ENCODE measurements at places on chromosomes 13 and 19. TPM values are rescaled to one million over a fixed set of nuclear protein-coding genes. Genes with fewer than 3 reads are reported as not detected.

DNA sequence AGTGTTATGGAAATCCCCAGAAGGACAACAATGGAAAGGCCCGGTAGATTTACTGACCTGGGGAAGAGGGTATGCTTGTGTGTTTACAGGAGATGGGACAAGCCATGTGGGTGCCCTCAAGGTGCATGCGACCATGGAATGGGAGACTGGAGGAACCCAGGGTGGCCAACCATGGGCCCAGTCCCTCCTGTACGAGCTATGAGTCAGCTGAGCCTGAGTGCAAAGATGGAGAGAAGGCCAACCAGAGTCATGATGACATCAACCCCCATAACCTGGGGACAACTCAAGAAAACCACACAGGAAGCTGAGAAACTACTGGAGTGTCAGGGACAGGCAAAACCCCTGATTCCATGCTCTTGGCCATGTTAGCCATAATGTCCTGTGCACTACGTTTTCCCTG lies 7.8 kb downstream of the ZNF350 start:
- no peak for DNase-seq

DNA sequence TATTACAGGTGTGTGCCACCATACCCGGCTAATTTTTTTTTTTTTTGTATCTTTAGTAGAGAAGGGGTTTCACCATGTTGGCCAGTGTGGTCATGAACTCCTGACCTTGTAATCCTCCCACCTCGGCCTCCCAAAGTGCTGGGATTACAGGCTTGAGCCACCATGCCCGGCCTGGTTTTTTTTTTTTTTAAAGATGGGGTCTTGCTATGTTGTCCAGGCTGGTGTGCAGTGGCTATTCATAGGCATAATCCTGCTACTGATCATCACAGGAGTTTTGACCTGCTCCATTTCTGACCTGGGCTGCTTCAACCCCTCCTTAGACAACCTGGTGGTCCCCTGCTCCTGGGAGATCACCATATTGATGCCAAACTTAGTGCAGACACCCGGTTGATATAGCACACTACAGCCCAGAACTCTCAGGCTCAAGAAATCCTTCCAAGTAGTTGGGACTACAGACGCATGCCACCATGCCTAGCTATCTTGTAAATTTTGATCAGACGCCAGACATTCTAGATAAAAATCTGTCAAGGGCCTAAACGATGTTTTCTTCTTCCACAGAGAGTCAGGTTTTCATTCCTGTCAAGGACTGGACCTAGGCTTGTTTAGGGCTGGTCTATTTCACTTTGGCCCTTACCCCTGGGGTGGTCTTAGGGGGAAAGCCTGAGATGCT lies 9.5 kb downstream of the PLAUR start:
- DNase-seq: no peak

DNA sequence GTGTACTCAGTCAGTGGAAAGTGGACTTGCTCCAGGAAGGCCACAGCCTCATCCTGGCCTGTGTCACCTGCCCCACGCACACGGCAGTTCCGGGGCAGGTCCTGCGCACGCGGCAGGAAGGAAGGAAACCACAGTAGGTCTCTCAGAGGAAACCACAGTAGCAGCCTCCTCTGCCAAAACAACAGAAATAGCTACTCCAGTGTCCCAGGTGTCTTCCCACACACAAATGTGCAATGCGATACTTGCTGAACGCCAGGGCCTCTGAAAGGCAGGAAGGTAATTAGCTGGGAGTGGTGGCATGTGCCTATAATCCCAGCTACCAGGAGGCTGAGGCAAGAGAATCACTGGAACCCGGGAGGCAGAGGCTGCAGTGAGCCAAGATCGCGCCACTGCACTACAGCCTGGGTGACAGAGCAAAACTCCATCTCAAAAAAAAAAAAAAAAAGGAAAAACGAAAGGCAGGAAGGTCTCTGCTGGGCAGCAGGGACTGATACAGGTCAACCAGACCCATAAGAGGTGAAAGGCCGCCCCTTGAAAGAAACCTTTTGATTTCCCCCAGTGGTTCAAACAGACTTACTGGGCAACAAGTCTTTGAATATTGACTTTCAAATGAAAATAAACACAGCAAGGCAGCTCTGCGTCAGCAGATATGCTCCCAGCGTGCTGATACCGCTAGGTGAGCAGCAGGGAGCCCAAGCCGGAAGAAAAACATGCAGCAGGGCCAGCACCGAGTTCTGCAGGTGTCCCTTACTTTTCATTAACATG lies 49.5 kb downstream of the CRYL1 start:
- DNase-seq: no peak

- no peak for DNase-seq
Observed at GRCh38 chr19:47316513-47316912, 6.9 kb downstream of the C5AR1 start.

DNA sequence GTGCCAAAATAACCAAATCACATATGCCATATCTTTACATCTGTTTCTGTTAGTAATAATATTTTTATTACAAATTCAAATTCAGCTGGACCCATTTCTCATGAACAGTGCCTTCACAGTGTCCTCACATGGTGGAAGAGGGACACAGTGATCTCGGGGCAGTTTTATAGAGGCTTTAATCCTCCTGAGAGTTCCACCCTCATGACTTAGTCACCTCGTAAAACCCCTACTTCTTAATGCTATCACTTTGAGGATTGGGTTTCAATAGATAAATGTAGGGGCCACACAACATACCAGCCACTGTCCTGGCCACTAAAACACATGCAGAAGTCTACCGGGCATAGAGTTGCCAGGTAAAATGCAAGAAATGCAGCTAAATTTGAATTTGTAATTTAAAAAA lies 201.5 kb downstream of the MYO16 start:
- DNase-seq: no peak

DNA sequence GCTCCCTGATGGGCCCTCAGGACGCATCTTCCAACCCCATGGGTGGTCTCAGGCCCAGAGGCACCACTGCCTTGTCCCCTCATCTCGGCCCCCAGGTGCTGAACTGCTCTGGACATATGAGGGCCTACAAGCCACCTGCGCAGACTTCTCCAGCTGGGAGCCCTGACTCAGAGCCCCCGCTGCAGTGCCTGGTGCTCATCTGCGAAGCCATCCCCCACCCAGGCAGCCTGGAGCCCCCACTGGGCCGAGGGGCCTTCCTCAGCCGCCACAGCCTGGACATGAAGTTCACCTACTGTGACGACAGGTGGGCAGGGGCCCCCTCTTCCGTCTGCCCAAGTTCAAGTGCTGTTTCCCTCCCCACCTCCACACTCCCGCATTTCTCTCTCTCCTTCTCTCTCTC lies 12.2 kb downstream of the HIF3A start:
- DNase-seq: no peak

DNA sequence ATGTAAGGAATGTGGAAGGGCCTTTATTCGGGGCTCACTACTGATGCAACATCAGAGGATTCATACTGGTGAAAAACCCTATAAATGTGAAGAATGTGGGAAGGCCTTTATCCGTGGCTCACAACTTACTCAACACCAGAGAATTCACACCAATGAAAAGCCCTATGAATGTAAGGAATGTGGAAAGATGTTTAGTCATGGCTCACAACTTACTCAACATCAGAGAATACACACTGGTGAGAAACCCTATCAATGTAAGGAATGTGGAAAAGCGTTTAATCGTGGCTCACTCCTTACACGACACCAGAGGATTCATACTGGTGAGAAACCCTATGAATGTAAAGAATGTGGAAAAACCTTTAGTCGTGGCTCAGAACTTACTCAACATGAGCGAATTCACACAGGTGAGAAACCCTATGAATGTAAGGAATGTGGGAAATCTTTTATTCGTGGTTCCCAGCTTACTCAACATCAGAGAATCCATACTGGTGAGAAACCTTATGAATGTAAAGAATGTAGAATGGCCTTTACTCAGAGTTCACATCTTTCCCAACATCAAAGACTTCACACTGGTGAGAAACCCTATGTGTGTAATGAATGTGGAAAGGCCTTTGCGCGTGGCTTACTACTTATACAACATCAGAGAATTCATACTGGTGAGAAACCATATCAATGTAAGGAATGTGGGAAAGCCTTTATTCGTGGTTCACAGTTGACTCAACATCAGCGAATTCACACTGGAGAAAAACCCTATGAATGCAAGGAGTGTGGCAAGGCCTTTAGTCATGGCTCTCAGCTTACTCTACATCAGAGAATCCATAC lies 44.3 kb downstream of the ZNF585A start:
- DNase-seq: peak; percentile 5

- DNase-seq: no peak
Observed at GRCh38 chr19:33460221-33460908, 61.2 kb downstream of the PEPD start.

GRCh38 chr13:112711528-112712265 lies 21.9 kb downstream of the ATP11A start:
- DNase-seq: no peak

GRCh38 chr19:41945135-41945766 lies 13.9 kb downstream of the RABAC1 start:
- peak; percentile 97 for DNase-seq

- DNase-seq: no peak
Observed at GRCh38 chr19:38470788-38471480, 37.4 kb downstream of the RYR1 start.

DNA sequence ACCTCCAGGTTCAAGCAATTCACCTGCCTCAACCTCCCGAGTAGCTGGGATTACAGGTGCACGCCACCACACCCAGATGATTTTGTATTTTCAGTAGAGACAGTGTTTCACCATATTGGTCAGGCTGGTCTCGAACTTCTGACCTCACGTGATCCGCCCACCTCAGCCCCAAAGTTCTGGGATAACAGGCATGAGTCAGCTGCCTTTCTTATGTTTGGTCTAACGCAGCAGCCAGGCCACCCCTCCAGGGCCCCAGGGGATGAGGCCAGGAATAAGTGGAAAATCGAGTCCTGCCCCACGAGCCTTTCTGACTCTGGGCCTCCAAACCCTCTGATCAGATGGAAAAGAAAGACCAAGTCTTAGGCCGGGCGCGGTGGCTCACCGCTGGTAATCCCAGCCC lies 44.5 kb downstream of the CERS4 start:
- no peak for DNase-seq

- DNase-seq: peak; percentile 80
Observed at GRCh38 chr19:38852231-38853044, 2.7 kb upstream of the HNRNPL start.

DNA sequence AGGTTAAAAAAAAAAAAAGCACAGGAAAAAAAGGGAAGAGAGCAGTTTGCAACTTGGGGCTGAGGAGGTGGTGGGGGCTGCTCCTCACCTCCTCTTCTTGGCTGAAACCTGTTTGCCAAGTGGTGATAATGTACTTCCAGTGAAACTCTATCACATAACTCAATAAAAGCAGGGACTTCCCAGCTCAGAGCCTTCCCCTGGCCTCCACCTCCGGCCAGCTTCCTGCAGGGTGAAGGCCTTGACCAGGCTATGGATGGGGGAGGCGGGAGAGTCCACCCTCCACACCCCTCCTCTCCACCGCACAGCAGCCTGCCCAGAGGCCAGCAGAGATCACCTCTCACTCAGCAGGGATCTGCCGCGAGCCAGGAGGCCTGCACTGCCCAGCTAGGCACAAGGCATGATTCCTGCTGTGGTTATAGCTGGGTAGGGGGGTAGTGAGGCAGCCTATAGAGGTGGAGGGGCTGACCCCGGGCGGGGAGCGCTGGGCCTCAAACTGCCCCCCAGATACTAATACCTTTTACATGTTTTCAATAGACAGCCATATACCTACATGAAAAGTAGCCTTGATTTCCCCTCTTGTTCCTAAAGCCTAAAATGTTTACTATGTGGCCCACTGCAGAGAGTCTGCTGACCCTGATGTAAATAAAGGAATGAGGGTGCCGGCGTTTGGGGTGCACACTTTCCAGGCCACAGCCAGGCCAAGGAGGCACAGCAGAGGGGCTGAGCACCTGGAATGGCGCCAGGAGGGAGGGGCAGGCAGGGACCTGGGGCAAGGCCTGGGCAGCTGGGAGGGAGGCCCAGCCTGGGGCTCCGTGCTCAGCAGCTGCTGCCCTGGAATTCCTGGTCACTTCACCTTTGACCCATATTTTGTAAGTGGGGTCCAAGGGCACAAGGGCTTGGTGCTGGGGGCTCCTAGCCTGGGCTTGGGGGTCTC lies 10.3 kb downstream of the ZNF787 start:
- no peak for DNase-seq

DNA sequence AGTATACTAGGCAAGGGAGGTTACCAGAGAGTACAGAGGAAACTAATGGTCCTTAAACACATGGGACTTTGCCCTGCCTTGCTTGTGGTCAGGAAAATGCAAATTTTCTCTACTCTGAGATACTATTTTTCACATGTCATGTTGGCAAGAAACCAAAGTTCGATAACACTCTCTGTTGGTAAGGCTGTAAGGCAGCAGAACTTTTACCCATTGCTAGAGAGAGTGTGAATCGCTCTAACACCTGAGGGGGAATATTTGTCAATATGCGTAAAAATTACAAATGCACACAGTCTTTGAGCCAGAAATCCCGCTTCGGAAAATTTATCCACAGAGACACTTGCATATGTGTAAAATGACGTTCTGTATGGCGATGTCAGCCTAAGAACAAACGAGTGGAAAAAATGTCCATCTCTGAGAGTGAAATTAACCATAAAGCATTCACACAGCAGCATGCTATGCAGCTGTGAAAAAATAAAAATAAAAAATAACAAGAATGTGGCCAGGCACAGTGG lies 9.5 kb upstream of the RFX1 start:
- peak; percentile 64 for DNase-seq

DNA sequence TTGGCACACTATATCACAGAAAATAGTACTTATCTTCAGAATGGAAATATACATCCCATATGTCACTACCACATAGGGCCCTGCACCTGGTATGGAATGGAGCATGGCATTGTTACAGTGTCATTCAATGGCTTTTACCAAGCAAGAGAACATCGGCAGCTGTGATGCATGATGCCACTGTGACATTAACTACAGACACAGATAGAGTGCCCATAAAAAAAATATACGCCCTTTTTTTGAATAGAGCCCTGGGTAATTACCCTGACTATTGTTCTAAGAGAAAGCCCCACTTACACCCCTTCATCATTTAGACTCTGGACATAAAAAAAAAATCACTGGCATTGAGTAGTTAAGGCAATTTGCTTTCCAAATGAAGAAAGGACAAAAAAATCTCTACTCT lies 320.3 kb downstream of the DNAJC15 start:
- no peak for DNase-seq

DNA sequence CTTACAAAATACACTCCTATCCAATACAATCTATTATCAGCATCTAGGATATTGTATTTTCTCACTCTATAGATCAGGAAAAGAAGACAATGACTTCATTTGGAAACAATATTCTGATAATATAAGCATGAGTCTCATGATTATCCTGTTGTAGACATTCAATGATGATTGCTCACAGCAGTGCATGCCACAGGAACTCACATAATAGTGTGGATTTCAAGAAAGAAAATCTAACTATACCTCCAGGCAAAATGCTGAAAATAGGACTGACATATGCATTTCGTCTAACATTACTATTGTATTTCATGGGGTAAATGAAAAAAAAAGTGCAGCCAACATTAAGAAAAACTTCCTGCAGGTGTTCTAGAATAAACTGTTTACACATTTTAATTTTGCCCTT lies 122.6 kb downstream of the POSTN start:
- DNase-seq: no peak

GRCh38 chr19:28239270-28239669 lies 973.7 kb downstream of the UQCRFS1 start:
- peak; percentile 11 for DNase-seq

Gene PTPRH
- total RNA-seq: not detected

Gene MEF2B
- 295 TPM for total RNA-seq

Gene ACER1
- total RNA-seq: not detected

Gene ZNF558
- total RNA-seq: 18.0 TPM

Gene LATS2
- total RNA-seq: 1.3 TPM

Gene MYH14
- not detected for total RNA-seq

Gene CXCL17
- not detected for total RNA-seq

Gene CFAP97D2
- total RNA-seq: not detected
